ENCODE measurements at places on chromosomes 4 and X.

GRCh38 chrX:128805236-128805635, 718.1 kb downstream of the SMARCA1 start:
- no peak for DNase-seq

- no peak for DNase-seq
These were observed 76.3 kb upstream of the ADRA2C start for GRCh38 chr4:3689576-3690550.

GRCh38 chrX:29143756-29144155, 556.5 kb downstream of the IL1RAPL1 start:
- DNase-seq, result no peak

GRCh38 chr4:23966725-23967124, 76.9 kb upstream of the PPARGC1A start:
- DNase-seq, result no peak

- no peak for DNase-seq
These were observed 89.5 kb upstream of the LCORL start for GRCh38 chr4:18111081-18111480.

DNA sequence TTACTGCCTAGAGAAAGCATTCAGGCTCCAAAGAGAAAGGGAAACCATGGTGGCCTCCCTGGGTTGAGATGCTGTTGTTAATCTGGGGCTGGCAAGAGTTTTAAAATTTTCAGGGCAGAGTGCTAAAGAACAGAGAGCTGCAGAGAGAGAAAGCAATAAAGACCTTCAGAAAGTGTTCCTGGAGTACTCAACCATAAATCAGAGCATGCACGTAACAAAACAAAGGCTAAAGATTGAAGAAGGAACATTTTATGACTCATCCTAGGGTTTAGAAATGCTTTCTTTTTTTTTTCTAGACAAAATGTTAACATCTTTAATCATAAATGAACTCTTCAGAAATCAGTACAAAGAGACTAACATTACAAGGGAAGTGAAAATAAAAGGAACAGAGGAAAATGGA, 562.3 kb upstream of the NDST4 start:
- DNase-seq, result no peak

GRCh38 chr4:15668566-15669435, 12.8 kb upstream of the FAM200B start:
- DNase-seq, result no peak

DNA sequence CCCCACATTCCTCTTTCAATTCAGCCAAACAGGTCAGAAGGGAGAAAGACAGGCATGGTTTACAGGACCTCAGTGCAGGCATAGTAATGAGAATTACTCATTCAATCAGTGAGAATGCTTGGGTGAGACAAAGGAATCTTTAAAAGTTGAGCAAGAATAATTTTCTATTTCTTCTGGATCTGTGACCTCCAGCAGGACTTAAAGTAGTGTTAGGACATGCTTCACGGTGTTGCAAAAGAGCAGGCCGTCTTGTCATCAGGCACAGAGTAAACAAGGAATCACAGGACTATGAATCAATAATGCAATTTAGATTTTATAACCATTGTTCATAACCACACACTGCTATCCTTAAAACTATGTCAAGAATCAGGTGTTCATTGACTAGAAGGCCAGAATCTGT, 130.6 kb upstream of the GLRA2 start:
- DNase-seq, result no peak

DNA sequence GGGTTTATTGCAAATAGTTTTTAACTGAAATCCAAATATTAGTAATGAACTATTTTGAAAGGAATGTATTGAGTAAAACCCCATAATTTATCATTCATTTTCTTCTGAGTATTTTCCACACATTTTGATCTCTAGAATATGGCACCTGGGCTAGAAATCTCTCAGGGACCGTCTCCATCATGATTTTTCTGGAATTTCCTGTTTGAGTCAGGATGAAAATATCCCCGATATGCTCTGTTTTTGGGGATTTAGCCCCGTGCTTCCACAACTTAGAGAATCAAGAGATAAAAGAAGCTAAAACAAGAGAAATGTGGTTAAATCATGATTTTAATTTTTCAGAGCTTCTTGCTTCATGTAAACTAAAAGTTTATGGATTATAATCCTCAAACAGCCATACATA, 114.2 kb downstream of the SPCS3 start:
- no peak for DNase-seq

DNA sequence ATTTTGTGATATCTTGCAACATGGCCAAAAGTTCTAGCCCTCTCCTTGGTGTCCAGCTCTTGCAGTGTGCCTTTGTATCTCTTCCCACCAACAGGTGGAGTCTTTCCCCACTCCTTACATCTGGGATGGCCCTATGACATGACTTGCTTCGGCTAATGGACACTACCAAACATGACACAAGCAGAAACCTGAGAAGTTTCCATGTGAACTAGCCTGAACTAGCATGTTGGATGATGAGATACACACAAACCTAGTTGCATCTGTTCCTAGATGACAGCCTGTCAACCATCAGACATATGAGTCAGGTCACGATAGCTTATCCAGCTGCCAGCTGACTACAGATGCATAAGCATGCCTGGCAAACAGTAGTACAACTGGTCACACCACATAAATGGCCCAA, 207.5 kb upstream of the FTHL17 start:
- DNase-seq, result no peak

DNA sequence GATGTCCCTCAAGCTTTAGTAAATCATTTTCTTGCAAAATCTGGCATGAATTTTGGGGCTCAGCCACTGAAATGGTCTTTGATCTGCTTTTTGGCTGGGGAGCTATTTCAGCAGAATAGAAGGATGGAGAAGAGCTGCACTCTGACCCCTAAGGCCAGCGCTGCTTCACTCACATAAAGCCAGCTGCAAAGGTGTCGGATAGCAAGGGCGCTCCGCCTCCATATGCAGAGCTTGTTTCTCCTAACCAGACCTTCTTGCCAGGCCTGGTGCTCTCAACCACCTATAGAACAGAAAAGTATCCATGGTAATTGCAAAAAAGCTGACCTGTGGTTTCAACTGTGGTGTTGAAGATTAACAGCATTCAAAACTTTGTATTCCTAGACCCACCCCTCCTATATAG, 24.1 kb upstream of the COQ2 start:
- no peak for DNase-seq

DNA sequence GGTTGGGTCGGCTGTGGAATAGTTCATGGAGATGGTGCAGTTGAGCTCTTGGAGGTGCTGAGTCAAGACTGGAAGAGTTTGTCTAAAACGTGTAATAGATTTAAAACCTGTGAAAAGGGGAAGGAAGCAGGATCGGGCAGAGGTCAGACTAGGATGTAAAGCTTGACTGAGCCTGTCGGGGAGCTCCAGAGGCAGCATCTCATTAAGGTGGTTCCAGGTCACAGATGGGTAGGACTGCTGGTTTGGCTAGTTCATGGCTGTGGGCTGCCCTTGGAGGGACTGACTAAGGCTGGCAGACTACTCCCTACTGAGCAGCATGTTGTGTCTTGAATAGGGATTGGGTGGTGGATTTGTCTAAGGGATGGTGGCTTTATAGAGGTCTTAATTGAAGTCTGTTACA, 28.4 kb upstream of the WDR1 start:
- DNase-seq, result no peak

DNA sequence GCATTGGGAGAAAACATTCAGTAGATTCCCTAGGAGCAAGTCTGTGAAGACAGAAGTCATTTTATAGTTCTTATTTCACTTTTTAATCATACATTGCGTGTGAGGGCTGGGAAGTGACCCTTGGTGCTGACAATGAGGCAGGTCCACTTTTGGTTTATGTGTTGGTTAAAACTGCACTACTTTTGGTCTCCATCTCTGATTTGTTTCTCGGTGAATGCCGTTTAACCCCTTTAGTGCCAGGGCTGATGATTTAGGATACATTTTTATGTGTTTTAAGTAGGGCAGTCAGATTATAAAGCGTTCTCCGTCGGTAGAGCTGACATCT, 110.4 kb downstream of the AFF1 start:
- DNase-seq, result no peak

DNA sequence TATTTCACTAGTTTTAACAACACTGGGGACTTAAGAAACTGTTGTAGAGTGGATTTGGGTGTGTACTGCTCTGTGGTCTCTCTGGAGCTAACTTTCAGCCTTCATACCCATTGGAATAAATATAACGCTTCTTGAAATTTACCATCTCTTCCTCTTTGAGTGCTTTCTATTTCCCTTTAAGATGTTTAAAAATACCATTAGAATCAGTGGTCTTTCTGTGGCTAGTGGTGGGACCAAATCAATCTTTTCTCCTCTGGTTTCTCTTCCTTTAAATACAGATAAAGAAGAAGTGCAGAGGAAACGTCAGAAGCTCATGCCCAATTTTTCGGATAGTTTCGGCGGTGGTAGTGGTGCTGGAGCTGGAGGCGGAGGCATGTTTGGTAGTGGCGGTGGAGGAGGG, 92.0 kb downstream of the NFKB1 start:
- no peak for DNase-seq

- DNase-seq, result no peak
These were observed 162.4 kb upstream of the GPRIN3 start for GRCh38 chr4:89469930-89470375.

- DNase-seq, result no peak
These were observed 14.4 kb downstream of the CPZ start for GRCh38 chr4:8606966-8607365.

Data from NCI-H2029 (cell line).